ENCODE measurements at places on chromosomes 1 and 21.

- DNase-seq: no peak
These were observed 49.6 kb upstream of the IRF2BP2 start for GRCh38 chr1:234659538-234659937.

DNA sequence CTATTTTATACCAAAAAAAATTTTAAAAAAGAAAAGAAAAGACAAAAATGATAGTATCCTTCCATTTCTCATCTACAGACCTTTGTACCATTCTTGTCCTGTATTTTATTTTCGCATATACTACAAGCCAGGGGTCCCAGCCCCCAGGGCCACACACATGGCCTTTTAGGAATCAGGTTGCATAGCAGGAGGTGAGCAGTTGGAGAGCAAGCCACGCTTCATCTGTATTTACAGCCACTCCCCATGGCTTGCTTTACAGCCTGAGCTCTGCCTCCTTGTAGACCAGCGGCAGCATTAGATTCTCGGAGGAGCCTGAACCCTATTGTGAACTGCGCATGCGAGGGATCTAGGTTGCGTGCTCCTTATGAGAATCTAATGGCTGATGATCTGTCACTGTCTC lies 39.8 kb downstream of the RASSF5 start:
- DNase-seq: no peak

- peak; percentile 86 for DNase-seq
These were observed at the start of gene LGALS8 for GRCh38 chr1:236523704-236524141. Gene LGALS8 (plus strand): TSS chr1:236523982. CDS start chr1:236526071, 2,089 bp downstream.

- no peak for DNase-seq
These were observed 59.8 kb downstream of the ADCY10 start for GRCh38 chr1:167854184-167854583.

DNA sequence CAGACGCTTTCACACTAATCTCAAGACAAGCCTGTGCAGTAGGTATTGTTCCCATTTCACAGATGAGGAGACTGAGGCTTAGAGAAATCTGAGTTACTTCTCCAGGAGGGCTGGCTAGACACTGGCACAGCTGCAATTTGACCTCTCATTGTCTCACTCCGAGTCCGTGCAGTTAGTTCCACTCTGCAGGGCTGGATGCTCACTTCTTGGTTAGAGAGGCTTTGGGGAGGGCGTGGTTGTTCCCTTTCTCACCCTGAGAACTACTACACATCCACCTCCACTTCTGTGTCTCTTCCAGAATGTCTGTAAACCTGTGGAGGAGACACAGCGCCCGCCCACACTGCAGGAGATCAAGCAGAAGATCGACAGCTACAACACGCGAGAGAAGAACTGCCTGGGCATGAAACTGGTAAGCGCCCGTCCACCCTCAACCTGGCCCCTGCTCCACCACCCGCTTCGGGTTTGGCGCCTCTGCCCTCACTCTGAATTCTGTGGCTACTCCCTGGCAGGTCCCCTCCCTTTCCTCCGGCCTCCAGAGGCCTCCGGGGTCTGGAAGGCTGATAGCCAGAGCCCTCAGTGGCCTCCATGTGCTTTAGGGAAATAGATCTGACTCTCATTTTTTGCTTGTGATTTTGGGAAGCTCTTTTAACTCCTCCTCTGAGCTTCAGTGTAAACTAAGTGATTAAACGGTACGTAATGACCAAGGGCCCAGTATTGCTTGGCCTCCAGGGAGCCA lies 29.1 kb downstream of the EIF2D start:
- DNase-seq: no peak

- DNase-seq: no peak
These were observed 135.8 kb downstream of the MAP3K21 start for GRCh38 chr1:233463333-233463732.

DNA sequence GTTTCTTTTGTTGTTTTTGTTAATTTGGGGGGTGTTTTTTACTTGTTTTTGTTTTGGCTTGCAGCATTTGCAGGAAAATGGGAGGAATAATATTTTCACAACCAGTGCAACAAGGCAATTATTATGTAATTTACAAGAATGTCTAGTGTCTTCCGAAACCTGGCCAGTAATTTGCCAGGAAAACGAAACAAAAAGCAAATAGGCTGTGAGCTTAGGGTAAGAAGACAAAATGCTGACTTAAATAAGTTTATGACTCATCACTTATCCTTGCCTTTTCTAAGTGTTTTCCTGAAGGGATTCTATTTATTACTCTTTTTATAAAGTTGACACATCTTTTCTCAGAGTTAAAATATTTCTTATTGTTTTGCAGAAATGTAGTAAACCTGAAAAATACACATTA lies 49.8 kb downstream of the KCNT2 start:
- DNase-seq: no peak

DNA sequence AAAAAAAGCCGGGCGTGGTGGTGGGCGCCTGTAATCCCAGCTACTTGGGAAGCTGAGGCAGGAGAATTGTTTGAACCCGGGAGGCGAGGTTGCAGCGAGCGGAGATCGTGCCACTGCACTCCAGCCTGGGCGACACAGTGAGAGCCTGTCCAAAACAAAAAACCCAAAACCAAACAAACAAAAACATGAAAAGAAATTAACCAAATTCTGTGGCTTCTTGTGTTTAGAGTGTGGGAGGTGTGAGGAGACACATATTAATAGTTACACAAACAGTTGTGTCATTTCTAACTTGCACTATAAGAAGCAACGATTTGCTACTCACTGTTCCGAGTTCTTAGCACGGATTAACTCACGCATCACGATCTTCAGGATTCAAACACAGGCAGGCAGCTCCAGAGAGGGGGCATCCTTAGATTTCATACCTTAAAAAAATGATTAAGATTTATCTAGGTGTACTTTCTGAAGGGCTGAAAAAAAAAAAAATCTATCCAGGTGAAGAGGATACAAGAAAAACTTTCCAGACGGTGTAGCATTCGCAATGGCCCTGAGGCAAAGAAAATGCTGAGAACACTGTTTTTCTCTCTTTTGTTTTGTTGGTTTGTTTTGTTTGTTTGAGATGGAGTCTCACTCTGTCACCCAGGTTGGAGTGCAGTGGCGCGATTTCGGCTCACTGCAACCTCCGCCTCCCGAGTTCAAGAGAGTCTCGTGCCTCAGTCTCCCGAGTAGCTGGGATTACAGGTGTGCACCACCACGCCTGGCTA lies 713 bp upstream of the HMGCL start:
- no peak for DNase-seq

- DNase-seq: no peak
These were observed 23.1 kb upstream of the ABL2 start for GRCh38 chr1:179252606-179253005.

GRCh38 chr1:110148961-110149360 lies 1.3 kb upstream of the SLC6A17 start:
- DNase-seq: no peak

DNA sequence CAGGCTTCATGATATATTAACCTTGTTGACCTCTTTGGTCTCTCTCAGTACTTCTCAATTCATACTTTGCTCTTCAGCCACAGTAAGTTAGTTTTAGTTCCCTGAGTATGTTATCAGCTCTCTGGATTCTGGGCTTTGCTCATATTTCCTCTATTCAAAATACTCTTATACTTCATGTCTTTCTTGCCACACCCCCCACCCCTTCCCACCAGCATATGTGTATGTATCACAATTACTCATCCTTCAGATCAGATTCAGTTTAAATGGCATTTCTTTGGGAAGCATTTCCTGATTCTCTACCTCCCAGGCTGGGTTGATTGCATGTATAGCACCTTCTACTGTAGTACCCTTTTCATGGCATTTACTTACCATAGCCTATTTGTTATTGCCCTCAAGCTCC lies 28.3 kb downstream of the SLC30A7 start:
- peak; percentile 10 for DNase-seq

DNA sequence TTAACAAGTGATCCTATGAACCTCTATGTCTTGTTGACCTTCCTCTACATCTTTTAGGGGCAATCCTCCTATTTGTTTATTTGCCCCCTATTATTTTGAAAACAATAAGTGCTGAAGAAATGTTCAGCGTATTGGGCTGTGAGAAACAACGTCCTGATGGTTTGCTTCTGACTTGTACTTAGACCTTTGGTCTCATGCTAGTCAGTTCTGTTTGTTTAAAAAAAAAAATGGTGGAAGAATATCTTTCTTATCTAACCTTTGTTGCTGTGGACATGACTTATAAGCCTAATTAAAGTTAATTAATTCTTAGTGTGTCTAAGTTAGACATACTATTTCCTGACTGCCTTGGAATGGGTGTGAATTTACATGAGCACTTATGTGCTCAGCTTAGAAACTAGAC lies 20.7 kb downstream of the ATP1A1 start:
- DNase-seq: no peak

- DNase-seq: no peak
These were observed 60.5 kb downstream of the ERI3 start for GRCh38 chr1:44294588-44295007.

DNA sequence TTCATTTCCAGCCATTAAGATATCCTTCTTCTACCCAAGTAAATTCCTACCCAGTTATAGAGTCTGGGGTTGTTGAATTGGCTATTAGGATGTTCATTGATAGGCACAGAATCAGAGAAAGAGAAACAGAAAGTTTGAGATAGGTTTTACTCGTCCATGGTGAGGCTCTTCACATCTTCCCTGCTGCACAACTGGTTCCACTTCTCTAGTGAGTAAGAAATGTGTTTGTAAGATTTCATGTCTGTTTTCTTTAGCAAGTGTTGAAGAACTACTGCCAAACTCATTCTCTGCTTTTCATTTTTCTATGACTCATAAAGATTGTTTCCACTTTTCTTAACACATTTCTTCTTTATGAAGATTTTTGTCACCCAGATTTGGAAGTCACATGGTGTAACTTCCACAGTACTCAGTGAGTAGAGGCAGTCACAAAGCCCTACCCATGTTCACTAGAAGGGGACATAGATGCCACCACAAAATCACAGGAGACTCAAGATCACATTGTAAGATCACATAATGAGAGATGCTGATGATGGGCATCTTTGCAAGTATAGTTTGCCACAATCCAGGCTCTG lies 152.3 kb downstream of the SNX7 start:
- no peak for DNase-seq

DNA sequence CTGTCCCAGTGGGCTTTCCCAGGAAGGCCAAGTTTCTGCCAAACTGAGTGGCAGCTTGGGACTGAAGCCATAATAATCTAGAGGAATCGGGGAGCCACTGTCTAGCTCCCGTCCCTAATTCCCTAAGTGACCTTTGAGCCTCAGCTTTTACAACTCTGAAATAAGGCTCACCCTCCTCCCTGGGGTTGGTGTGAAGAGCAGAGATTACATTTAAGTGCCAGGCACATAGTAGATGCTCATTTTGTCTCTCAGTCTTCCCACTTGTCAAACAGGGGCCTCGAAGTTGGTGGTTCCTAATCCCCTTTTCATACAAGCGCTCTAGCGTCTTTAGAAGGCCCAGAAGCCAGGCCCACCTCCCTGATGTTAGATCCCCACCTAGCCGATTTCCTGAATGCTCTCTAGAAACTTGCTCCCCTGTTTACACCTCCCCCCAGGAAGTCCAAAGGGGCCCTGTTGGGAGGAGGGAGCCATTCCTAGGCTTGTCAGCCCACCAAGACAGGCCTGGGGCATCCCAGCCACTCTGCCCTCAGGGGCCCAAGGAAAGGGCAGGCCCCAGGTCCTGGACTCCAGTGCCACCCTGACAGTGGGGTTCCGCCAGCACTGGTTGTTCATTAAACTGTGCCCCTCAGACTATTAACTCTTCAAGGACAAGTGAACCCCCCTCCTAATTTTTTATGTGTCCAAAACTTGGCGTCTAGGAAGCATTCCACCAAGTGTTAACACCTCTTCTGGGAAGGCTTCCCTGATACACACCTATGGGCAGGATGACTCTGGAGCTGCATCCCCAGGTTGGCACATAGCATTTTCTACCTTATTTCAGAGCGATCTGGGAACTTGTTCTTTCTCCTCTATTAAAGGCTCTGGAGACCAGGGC lies 49.3 kb upstream of the ECE1 start:
- no peak for DNase-seq

- peak; percentile 76 for DNase-seq
These were observed 4.9 kb downstream of the RNF223 start for GRCh38 chr1:1069056-1069710.

- DNase-seq: no peak
These were observed 50.9 kb downstream of the KCTD3 start for GRCh38 chr1:215617979-215618378.

DNA sequence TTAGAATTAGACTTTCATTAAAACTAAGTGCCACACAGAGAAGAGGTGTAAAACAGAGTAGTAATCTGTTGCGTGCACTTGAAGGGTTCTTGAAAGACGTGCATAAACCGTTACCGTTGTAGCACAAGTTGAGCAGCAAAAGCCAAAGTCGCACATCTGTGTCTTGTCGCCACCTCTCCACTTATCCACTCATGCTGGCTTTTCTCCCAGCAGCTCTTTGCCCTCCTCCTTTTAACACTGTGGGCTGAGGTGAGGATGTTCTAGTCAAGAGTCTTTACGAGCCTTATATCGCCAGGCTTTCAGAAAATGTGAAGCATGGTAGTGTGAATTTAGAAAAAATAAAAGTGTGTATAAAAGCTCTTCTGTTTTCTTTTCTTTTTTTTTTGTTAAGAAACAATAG lies 48.0 kb downstream of the NR5A2 start:
- DNase-seq: no peak

- DNase-seq: no peak
These were observed 99.8 kb upstream of the PRMT6 start for GRCh38 chr1:106956721-106957120.

DNA sequence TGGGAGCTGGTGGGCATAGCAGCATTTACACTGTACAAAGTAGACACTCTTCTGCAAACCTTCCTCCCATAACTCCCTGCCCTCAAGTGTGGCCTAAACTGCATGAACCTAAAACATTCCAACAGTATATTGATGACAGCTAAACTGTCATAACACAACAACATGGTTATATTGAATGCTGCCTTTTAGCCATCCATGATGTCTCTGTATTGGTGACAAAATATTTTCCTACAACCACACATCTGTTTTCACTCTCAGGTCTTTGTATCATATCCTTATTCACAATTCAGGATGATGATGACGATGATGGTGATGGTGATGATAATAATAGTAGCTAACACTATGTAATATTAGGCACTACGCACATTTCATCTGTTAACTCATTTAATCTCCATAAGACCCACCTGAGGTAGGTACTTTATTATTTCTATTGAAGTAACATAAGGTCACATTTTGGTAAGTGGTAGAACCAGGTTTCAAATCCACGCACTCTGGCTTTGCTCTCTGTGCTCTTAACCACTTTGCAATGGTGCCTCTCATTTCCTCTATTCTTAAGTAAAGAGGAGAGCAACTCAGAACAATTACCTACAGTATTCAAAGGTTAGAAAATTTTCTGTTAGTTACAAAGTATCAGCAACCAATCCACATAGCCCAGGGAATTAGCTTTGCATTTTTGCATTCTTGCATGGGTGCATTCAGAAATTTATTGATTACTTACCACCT lies 185.1 kb upstream of the LMO4 start:
- no peak for DNase-seq
